ENCODE measurements at places on chromosomes 5 and 9.

DNA sequence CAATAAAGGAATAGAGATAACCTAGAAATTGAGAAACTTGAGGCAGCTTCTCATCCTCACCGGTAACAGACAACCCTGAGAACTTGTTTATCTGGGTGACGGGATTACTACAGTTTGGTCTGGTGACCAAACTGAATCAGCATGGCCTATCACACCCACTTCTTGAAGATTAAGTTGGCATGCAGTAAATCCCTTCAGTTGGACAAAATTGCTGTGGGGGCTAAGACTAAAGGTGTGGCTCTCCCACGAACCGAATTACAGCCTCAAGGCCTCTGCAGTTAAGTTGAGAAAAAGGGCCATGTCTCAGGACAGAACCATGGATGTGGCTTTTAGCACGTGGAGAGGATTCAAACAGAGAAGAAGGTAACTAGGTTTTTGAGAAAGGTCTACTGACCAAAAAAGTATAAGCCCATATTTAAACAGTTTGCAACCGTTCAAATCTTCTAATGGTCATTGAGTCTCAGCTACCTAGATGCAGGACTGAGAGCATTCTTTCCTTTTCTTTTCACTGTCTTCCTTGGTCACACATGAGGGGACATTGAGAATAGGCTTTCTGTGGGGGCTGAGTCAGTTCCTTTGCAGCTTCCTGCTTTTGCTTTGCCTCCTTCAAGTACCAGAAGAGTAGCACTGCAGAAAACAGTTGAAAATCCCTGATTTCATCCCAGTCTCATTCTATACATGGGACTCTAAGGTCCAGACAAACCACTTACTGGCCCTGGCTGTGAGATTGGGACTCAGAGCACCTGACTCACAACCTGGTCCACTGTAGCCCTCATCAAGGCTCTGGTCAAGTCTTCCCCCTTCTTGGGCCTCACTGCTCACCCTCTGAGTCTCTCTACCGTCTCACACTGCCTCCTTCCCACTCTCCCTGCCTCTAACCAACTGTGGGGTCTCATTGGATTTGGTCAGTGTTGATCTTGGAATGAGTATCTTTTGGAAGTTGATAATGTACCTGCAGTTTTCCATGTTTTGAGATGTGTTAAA lies 30.9 kb downstream of the PDE6A start:
- DNase-seq = no peak

GRCh38 chr9:127963359-127964064 lies 17.3 kb downstream of the EEIG1 start:
- DNase-seq = no peak

- no peak for DNase-seq
These were observed 14.5 kb upstream of the RARS1 start for GRCh38 chr5:168471785-168472184.

GRCh38 chr5:132873119-132873929 lies at the start of gene LEAP2:
Gene LEAP2, plus strand, starts transcription at chr5:132873668. Its CDS starts 27 bp downstream, at chr5:132873695.
- no peak for DNase-seq

DNA sequence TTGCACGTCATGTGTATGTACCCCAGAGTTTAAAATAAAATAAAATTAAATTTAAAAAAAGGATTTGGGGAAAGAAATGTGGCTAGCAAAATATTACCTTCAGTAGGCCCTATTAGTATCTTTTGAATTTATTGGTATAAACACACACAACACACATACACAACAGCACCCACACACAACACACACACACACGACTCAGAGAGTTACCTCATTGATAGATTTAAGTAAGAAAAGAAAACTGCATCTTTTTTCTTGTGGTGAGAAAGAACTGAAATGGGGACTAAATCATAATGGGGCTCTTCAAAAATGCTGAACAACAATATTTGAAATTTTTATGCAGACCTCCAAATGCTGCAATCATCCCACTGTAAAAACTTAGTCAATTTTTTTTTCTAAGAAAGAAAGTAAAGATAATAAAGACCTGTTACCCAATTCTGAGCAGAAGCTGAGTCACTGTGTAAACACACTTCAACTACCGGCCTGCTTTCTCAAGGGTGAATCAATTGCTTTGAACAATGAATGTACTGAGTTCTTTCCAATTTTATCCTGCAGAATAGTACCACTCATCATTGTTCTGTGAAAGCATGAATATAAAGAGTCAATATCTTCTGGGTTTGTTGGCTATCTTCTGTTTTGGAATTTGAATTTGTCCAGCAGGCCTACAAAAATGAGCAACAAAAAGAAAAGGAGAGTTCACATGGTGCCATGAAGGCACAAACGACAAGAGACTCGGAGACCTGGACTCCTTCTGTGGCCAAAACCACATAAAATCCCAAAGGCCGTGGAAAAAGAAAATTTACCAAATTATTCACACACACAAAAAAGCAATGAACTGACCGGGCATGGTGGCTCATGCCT lies 57.9 kb upstream of the CCNG1 start:
- no peak for DNase-seq

- DNase-seq = no peak
These were observed 2.0 kb downstream of the NDUFS6 start for GRCh38 chr5:1803192-1803591.

All from caudate nucleus (tissue), 63 donors.